Right cardiac atrium (tissue), 5 donors: ENCODE measurements at places on chromosomes 3 and 15.

DNA sequence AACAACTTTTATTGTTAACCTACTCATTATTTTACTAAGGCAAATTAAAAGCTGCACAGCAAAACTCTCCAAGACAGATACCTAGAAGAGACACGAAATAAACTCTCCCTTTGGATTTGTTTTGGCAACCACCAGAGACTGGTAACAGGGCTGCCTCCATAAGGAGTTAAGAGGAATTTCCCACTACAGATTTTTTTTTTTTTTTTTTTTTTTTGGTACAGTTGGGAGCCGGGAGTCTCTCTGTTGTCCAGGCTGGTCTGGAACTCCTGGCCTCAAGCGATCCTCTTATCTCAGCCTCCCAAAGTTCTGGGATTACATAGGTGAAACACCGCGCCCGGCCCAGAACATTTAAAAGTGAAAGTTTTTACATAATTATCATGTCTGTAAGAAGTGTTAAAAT is 73.6 kb upstream of the VGLL4 start:
- DNase-seq = no peak

GRCh38 chr3:172199850-172200369 is 160.5 kb downstream of the FNDC3B start:
- no peak for DNase-seq

GRCh38 chr3:194011807-194012206 is 124.1 kb upstream of the HES1 start:
- no peak for DNase-seq

DNA sequence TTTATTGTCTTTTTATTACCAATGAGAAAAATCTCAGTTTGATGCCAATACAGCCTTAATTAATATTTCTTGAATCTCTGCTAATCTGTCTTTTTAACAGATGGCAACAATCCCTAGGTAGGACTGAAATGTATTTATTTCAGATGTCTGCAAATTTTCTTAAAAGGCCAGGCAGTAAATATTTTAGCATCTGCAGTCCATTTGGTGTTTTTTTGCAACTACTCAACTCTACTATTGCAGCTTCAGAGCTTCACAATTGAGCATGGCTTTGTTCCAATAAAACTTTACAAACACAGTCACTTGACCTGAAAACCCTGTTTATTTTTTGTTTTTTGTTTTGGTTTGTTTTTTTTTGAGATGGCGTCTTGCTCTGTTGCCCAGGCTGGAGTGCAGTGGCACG is 82.7 kb downstream of the RARB start:
- DNase-seq = no peak

- DNase-seq = no peak
These were observed 12.3 kb upstream of the CRBN start for GRCh38 chr3:3191675-3192285.

DNA sequence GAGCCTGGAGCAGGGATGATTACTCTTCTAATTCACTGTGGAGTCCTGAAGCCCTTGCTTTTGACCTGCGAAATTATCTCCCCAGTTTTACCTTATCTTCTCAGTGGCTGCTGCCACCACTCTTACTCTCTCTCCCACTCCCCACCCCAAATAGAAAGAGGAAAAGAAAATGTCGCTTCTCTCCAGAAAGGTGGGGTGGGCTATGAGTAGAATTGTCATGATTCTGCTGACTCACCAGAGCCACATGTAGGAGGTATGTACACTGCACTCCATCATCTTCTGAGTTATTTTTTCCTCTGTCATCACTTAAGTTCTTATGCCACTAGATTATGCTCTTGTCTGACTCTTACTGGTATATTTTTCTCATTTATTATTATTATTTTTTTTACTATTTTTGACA is 43.9 kb upstream of the TMEM158 start:
- DNase-seq = no peak

DNA sequence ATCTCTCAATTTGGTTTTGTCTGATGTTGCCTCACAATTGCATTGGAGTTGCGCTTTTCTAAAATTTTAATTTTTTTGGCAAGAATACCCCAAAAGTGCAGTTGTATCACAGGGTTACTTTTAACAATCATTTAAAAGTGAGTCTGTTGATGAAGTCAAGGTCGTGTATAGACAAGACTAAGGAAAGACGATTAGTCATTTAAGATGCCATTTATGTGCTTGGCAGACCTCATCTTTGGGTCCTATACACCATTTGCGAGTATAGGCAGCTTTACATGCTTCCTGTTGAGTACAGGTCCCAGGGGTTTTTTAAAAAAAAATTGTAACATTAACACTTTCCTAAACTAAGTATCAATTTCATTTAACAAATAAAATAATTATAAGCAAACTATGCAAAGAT is 12.5 kb downstream of the ARNT2 start:
- no peak for DNase-seq

DNA sequence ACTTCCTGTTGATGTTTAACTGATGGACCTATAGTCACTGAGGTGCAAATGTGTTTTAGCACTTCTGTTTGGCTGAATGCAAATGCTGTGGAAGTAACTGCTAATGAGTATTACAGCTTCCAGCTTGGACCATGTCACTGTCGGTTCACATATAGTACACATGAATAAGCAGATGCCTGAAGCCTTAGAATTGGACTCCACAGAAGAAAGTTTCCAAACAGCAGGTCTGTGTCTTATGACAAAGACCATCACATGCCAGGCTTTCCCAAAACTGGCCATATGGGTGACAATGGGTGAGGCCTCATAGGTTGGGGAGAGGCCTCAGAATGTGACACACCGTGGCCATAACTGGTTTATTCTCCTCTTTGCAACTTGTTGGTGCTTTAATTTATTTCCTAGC is 241.8 kb downstream of the WNT5A start:
- DNase-seq = no peak

DNA sequence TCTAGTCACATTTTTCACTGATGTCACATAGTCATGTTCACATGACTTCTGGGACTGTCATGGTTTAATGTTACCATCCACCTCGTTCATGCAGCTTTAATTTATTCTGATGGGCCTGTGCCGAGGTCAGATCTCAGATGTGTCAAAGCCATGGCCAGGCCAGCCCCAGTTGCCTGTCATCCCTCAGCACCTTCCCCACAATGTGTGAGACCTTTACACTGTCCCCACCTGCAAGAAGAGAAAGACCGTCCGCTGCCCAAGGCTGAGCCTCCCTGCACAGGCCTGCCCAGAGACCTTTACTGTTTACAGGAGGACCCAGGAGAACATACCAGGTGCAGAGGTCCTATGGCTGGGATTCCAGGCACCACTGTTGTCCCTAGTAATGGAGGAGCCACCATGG is 12.8 kb upstream of the KLF15 start:
- DNase-seq = no peak

- no peak for DNase-seq
These were observed 146.8 kb downstream of the TPRA1 start for GRCh38 chr3:127443581-127444375.

GRCh38 chr15:35061825-35062737 is 23.0 kb downstream of the NANOGP8 start:
- DNase-seq = no peak

DNA sequence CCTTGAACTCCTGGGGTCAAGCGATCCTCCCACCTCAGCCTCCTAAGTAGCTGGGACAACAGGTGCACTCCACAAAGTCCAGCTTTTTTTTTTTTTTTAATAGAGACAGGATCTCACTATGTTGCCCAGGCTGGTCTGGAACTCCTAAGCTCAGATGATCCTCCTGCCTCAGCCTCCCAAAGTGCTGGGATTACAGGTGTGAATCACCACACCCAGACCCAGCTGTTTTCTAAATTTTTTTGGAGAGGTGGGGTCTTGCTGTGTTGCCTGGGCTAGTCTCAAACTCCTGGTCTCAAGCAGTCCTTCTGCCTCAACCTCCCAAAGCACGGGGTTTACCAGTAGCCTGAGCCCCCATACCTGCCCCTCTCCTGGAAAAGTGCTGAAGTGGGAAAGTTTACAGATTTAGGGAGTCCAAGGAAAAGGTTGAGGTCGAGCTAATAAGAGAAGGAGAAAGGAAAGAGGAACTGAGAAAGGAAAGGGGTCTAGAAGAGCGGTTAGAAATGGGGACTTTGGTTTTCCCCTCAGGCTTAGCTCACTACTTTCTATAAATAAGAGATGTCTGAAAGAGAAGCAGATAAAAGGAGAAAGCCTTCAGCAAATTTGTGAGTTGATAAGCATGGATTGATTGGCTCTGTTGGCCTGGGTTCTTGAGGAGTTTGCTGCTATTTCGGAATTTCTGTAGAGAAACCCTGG is 23.6 kb downstream of the UBE2E1 start:
- no peak for DNase-seq

DNA sequence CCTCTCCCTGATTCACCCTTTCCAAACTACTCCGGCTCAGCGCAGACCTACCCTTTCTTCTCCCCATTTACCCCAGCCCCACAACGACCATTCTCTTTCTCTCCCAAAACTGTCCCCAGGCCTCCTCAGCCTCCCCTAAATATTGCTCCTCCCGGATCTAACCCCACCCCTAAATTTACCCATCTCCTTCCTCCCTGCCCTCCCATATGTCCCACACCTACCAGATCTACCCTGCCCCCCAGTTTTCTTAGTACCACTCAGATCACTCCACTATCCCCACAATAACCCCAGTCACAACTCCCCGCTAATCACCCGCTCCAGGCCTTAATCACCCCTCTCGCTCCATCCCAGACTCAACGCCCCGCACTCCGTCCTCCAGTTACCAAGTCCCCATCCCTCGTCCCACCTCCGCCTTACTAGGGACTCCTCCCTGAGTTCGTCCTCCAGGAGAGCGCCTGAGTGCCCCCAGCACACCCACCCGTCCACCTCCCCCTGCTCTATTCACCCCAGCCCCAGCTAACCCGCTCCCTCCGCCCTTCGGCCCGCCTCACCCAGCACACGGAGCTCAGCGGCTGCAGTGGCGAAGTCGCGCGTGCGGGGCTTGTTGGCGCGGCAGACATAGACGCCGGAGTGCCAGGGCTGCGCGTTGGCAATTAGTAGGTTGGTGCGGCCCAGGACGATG is 18.6 kb upstream of the IGDCC3 start:
- no peak for DNase-seq

DNA sequence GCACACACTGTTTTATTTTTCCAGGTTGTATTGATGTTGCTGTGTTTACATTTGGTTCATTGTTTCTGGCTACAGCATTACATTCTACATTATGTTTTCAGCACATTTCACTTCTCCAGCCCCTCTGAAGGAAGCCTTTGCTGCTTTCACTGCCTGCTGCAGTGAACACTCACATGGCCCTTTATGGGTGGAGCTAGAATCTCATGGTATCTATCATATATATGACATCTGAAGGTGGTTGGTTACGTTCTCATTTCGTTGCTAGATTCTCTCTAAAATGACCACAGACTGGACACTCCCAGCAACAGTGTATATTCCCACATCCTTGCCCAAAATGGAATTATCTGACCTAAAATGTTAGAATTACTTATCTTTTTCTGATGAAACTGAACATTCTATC is 35.2 kb upstream of the CTDSPL start:
- no peak for DNase-seq

GRCh38 chr3:58414538-58415197 is 19.0 kb downstream of the PDHB start:
- peak; percentile 84 for DNase-seq

GRCh38 chr3:89221924-89222323 is 114.5 kb downstream of the EPHA3 start:
- DNase-seq = no peak

DNA sequence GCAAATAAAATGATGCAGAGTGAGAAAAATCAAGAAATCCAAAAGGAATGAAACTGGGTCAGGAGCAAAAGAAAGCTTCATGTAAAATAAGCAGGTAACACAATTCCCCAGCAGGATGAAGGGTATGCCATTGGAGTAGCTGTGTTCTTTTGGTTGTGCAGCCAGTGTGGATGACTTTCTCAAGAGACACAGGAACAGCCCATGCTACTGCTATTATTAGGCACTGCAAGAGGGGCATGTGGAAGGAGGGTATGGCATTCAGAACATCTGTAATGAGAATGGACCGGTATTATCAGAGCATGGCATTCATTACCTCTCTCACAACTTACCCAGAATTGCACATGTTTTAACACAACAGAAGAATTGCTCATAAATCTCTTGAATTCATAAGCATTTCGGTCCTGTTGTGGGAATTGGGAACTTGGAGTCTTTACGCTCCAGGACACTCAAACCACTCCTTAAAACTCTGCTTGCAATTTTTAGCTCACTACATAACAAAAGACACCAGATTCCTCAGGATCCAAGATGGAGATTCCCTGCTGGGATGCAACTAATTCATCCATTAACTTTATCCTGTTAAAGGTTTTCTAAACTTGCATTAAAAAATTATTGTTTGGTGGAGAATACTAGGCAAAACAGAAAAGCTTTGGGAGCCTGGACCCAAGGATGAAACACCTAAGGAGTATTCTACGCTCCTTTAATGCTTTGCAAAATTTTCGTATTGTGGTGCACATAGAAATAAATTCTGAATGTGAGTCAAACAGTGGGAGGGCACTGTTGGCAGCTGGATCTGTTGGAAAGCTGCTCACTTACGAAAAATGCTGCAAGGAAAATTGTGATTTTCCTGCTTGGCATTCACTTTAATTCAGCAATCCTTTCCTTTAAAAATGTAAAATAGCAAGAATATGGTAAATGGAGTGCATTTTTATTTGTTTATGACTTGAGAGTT is 34.6 kb upstream of the CDIN1 start:
- no peak for DNase-seq

GRCh38 chr15:99239545-99240198 is 9.7 kb downstream of the TTC23 start:
- no peak for DNase-seq

GRCh38 chr3:160996811-160997210 is 108.3 kb downstream of the B3GALNT1 start:
- no peak for DNase-seq
